ENCODE measurements at places on chromosomes 6 and 20. TPM values are rescaled to one million over a fixed set of nuclear protein-coding genes. Genes with fewer than 3 reads are reported as not detected.

GRCh38 chr6:90397047-90397446 lies 100.4 kb upstream of the BACH2 start:
- no peak for DNase-seq

DNA sequence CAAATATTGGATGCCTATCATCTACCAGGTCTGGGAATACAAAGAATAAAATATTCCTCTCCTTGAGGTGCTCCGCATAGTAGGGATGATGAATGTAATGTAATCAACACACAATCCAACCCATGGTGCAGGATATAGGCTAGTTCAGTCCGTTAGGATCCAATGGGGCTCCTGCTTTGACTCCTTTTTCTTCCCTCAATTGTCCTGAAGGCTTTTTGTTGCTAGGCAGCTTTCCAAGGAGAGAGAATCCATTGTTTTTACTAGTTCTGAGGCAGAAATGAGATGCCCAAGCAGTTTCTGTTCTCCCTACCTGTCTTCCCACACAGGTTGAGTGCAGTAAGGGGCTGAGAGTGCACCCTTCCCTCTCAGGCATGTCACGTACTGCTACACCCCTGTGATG lies 12.1 kb downstream of the WRNIP1 start:
- no peak for DNase-seq

DNA sequence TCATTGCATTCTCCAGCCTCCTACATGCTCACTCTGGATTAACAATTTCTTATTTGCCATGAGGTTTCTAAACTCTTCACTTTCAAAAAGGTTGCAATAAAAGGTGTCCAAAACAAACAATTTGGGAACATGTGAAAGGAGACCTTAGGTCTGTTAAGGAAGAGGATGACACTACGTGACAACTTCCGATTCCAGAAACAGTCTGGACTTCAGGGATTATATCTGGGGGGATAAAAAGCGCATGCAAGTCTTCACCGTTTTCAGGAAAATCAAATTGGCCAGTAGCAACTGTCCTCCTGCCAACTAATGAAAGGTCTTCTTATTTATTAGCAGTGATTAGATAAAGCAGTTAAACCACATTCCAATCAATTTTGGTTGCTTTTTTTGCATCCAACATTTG lies 1.8 kb downstream of the ZDHHC14 start:
- no peak for DNase-seq

SOX18 gene
- total RNA-seq, result not detected

SPATS1 gene
- total RNA-seq, result not detected
